ENCODE measurements at places on chromosomes 16 and 17.

- no peak for DNase-seq
Observed at GRCh38 chr17:77242118-77242851, 101.5 kb downstream of the SEC14L1 start.

DNA sequence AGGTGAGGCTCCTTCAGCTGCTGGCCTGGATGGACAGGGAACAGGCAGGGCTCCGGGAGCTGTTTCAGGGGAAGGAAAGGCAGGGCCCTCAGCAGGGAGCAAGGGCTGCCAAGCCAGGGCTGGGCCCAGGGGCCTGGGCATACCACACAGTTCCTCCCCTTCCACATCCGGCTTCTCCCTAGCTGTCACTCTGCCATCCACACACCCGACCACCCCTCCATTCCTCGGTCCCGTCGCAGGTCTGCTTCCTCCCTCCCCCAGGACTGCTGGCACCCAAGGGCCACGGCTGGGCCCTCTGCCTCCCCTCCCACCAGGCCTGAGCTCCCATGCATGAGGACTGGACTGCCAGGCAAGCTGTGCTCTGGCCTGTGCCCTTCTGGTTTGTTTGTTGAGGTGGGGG, 24.0 kb downstream of the CDIP1 start:
- no peak for DNase-seq

DNA sequence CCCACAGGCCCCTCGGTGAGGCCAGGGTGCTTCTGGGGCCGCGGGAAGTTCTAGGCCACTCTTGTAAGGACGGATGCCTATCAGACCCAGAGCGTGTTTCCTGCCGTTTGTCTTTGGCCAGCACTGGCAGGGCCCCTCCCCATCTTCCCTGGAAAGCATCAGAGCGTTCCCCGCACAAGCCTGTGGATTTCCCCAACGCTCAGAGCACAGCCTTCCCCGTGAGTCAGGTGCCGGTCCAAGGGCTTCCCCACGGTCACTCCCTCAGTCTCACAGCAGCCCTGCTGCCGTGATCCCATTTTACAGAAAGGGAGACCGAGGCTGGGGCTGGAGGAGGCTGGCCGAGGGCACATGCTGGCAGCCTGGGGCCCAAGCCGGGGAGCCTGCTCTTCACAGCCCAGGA, 33.7 kb downstream of the CRISPLD2 start:
- no peak for DNase-seq

- no peak for DNase-seq
Observed at GRCh38 chr17:14211246-14211645, 25.4 kb downstream of the CDRT15 start.

DNA sequence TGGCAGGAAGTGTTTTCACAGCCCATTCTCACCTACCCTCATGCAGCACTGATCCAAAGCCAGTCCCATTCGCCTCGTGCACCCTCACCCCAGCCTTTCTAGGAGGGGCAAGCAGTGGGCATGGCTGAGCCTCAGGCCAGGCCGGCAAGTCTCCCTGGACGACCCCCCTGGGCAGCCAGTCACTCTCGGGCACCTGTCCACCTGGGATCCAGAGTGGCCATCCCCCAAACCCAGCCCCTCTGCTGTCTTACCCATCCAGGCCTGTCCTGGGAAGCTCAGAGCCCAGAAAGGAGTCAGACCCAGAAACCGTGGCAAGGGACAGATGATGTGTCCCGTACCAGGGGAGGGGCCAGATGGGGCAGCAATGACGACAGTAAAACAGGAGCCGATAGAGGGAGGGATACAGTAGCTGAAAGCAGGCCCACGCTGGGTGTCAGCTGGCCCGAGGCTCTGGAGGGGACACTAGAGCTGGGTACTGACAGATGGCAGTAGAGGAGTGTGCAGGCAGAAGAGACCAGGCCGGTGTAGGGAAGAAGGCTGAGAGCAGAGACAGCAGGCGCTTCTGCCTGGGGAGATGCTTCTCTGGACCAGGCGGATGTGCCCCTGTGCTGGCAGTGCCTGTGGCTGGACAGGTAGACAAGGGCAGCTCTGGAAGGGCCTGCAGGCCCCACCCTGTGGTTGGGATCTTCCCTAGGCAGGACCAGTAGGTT, 5.8 kb downstream of the CMTM3 start:
- DNase-seq: no peak

GRCh38 chr17:66549311-66549704, 246.9 kb downstream of the PRKCA start:
- DNase-seq: no peak

DNA sequence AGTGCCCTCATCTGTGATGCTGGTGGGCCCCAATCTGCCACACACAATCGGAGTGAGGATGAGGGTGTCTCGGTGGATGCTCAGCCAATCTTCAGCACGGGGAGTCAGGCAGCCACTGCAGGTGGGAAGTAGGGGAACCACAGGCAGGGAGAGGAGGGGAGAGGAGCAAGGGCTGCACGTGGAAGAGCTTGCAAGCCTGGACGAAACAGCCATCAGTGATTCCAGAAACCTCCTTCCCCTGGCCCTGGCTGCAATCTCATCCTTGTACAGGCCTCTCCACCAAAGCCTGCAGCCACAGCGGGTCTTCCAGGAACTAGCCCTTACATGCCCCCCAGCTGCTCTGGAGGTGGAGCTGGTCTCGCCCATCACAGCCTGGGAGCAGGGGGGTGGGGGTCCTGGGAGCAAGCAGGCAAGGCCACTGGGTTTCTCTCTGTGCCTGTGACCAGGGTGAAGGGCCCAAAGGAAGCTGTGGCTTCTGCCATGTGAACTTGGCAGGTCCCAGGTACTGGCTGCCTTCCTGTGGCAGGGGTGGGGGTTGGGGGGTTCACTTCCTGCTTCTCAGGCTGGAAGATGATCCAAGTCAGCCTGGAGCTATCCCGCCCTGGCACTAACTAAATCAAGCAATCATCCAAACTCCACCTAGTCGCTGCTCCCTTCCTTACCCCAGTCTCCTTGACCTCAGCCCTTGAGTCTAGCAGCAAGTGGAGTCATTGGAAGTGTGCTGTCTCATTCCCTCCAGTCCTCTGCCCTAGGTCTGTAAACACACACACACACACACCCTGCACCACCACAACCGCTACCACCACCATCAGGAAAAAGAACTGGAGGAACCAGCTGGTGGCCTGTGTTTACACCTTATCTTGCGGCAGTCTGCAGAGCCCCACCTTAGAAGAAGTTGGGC, 29.4 kb upstream of the MLKL start:
- DNase-seq: no peak

DNA sequence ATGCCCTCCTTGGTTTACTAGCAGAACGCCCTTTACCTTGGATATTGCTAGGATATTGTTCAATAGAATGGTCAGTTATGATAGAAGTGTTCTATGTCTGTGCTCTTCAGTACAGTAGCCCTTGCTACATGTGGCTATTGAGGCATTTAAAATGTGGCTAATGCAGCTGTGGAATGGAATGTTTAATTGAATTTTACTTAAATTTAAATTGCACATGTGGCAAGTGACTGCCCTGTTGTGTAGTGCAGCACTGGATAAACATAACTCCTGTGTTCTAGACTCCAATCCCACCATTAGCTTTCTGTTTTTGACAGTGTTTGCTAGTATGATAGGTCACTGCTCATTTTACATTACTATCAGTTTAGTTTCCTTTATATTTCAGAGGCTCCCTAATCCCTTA, 29.9 kb downstream of the RAD51C start:
- DNase-seq: no peak

- DNase-seq: no peak
Observed at GRCh38 chr17:7063518-7064094, 16.4 kb downstream of the CLEC10A start.

DNA sequence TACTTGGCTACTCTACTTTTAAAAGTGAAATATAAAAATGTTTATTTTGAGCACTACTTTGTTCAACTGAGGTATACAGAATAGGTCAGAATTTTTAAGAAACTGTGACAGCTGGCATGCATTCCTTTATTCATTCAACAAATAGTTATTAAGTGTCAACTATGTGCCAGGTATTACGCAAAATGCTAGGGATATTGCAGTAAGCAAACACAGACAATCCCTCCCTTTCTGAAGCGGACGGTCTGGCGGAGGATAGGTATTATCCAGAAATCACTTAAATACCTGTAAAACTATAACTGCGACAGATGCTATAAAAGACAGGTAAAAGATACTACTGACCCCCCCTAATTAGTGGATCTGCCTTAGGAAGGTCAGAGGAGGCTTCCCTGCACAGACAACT, 26.1 kb downstream of the METTL16 start:
- no peak for DNase-seq

GRCh38 chr17:2571523-2572303, 21.7 kb upstream of the PAFAH1B1 start:
- DNase-seq: no peak

DNA sequence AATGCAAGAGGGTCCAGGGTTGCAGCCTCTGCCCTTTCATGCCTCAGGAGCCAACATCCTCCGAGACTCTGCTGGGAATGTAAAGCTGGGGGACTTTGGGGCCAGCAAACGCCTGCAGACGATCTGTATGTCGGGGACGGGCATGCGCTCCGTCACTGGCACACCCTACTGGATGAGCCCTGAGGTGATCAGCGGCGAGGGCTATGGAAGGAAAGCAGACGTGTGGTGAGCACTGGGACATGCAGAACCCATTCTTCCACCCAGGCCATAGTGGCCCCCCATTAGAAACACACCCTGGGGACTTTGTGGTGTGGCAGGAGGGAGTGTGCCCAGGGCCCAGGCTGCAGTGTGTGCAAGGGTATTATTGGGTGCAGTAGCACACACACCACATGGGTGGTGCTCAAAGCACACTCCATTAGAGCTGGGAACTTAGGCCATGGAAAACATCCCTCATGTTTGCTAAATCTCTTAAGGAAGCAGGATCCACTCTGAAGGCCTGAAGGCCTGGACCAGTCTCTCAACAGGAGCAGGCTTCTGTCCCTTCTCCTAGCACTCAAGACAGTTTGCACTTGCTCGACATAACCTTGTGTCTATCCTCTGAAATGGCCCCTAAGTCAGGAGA, 7.6 kb downstream of the LIMD2 start:
- DNase-seq: no peak

GRCh38 chr17:82386255-82386831, 14.8 kb downstream of the UTS2R start:
- DNase-seq: no peak

DNA sequence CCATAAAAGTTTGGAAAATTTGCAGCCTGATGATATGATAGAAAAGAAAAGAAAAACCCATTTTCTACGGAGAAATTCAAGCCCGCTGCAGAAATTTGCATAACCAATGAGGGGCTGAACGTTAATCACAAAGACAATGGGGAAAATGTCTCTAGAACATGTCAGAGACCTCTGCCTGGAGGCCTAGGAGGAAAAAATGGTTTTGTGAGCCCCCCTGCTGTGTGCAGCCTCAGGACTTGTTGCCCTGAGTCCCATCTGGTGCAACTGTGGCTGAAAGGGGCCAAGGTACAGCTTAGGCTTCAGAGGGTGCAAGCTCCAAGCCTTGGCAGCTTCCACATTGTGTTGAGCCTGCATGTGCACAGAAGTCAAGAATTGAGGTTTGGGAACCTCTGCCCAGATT, 1267.4 kb upstream of the GOT2 start:
- DNase-seq: no peak

DNA sequence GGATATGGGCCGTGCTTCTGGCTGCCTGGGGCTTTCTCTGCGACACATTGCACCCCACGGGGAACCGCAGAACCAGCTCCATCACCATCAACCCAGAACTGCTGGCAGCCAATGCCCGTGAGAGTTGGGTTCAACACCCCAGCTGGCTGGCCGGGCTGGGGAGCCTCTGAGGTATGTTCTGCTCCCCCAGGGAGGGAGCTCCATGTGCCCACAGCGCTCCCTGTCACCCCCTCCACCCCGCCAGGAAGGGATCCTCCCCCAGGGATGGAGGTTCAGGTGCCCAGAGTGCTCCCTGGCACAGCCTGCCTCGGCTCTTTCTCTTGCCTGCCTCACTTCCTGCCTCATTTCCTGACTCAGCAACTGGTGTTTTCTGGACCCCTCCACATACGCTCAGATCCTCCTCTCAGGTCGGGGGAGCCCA, 24.2 kb upstream of the MPRIP start:
- DNase-seq: no peak

GRCh38 chr17:41919840-41920579, 1.3 kb upstream of the ACLY start:
- no peak for DNase-seq

DNA sequence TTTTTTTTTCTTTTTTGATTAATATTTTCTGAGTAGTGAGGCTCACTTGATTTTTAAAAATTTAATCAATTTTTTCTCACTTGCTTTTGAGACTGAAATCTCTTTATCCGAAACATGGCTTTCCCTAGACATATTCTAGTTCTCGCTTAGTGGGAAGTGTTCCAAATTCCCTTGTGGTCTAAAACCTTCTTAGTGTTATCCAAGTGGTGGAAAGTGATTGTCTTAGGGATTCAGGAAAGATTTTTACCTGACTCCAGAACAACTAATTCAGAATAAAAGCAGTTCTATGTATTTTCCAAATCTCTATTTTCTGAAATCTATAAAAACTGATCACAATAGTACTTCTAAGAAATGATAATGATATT, 178.8 kb downstream of the MAP2K6 start:
- DNase-seq: no peak

GRCh38 chr17:76385892-76386786, 1.7 kb downstream of the SPHK1 start:
- DNase-seq: peak; percentile 81

- no peak for DNase-seq
Observed at GRCh38 chr17:16354585-16354984, 1.3 kb upstream of the CENPV start.

GRCh38 chr17:38452719-38453118, 24.5 kb downstream of the ARHGAP23 start:
- DNase-seq: no peak

DNA sequence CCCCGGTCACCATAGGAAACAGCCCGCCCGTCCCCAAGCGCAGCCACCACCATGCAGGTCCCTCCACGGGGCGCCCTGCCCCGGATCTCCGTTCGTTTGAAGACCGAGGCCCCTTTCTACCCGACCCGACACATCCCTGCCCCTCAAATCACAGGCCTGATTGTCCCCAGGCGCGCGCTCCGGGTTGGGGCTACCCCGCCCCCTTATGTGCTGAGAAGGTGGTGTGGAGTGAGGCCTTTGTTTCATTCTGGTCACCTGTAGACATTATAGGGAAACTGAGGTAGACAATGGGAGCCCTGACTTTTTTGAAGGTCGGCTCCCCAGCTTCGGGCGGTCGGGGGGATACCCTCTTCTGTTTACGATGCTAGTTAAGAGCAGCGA, 763 bp upstream of the ACTG1 start:
- no peak for DNase-seq

- DNase-seq: no peak
Observed at GRCh38 chr16:57940382-57940966, 30.5 kb downstream of the CNGB1 start.

- peak; percentile 99 for DNase-seq
Observed at GRCh38 chr17:80454557-80455335, 21.7 kb downstream of the NPTX1 start.
